ENCODE measurements at places on chromosomes 11 and 22.

DNA sequence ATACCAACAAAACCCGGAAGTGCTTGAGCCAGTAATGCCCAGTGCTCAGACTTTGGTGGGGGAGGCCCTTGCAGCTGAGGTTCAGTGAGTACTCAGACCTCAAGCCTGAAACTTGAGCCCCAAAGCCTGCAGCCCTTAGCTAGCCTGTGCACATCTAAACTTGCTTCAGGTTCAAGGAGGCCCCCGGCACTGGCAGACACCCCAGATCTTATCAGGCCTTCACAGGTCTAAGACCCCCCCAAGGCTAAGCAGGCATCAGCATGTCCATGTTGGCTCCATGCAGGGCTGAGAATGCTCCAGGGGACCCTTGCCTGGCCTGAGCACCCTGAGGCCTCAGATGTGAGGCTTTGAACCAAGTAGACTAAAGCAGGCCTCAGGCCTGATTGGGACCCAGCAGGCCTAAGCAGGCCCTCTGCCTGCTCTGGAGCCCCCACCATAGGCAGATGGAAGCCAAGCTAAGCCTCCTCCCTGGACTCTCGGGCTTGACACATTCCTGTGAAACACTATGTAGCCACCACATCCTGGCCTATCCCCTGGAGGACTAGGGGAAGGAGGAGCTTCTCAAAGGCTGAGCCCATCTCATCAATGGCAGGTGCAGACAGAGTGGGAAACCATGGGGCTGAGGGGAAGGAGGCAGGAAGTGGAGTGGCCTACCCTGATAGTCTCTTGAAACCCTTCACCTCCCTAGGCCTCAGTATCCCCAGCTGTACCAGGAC lies 1.2 kb upstream of the CASTOR1 start:
- DNase-seq: peak; percentile 31

- no peak for DNase-seq
These were observed 1430.7 kb downstream of the BRD1 start for GRCh38 chr22:48396785-48397530.

DNA sequence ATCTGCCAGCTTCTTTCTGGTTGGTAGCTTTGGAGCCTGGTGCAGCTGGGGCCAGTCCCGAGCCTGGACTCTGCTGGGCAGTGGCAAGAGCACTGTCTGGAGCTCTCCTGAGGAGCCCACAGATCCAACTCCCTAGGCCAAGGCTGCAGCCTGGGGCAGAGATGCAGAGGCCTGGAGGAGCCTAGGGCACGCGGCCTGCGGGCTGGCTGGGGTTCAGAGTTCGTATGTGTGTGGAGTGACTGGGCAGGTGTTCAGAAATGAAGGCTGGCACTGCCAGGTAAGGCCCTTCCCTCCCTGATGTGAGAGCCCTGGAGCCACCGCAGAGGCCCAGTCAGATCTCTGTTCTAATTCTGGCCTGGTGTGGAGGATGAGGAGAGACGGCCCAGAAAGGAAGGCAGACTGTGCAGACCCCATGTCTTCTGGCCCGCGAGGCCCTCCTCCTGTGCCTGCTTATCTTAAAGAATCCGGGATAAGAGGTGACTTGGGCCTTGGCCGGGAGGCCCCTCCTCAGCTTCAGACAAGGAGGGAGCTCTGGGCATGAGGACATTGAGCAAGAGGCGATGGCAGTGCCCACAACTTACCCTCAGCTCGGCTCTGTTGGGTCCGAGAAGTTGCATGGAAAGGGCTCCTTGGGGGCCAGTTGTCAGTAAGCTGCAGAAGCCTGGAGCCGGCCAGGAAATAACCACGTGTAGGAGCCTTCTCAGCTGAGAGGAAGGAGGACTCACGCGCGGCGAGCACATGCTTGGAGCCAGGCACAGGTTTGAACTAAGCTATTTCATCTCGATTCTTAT lies 62.2 kb upstream of the B3GAT1 start:
- no peak for DNase-seq

DNA sequence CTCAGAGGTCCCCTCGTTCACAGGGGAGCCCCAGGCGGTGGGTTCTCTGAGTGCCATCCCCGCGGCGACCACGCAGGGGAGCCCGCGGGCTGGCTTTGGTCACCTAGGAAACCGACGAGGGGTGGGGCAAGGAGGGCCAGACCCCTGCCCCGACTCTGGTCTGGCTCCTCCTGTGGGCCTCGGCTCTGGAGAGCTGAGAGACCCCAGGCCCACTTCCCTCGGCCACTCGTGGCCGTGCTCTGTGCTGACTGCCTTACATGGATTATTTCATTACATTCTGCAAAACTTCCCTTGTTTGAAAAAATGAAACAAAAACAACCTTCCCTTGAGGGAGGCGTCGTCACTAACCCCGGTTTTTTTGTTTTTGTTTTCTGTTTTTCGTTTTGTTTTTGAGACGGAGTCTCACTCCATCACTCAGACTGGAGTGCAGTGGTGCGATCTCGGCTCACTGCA lies 15.1 kb upstream of the CYTH4 start:
- peak; percentile 80 for DNase-seq

GRCh38 chr22:22555596-22555995 lies 3.5 kb downstream of the PRAME start:
- DNase-seq: no peak
